Right forelimb (tissue), 1 donor: ENCODE measurements at places on chromosomes 3 and 15.
A peak's percentile ranks its signal among the peaks of the same experiment; 100 is the strongest.

DNA sequence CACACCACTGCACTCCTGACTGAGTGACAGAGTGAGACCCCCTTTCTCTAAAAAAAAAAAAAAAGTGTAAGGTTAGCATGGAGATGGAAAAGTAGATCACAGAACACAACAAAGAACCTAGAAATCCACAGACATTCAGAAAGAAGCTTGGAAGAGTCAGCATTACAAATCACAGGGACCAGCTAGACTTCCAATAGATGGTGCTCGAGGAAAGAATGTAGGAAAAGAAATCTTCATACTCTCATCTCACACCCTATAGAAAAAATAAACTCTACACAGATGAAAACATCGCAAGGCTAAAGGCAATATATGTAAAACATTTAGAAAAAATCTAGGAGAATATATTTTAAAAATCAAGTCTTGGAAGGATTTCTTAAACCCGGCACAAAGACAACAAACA, 94.5 kb upstream of the ABHD17C start:
- no peak for DNase-seq

DNA sequence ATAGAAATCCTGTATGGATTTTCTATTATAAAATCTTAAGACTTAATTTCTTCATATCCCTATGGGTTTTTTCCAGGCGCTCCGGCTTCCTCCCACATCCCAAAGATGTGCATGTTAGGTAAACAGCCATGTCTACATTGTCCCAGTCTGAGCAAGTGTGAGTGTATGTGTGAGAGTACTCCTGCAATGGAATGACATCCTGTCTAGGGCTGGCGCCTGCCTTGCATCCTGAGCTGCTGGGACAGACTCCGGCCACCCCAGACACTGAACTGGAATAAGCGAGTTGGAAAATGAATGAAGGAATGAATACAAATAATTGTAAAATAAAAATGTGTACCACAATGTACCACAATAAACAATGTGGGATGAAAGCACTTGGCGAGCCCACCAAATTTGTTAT, 69.2 kb downstream of the RFTN1 start:
- no peak for DNase-seq

GRCh38 chr3:77254967-77255831, 215.3 kb downstream of the ROBO2 start:
- no peak for DNase-seq

- no peak for DNase-seq
Measured at GRCh38 chr3:27431116-27431515, 53.1 kb downstream of the SLC4A7 start.

DNA sequence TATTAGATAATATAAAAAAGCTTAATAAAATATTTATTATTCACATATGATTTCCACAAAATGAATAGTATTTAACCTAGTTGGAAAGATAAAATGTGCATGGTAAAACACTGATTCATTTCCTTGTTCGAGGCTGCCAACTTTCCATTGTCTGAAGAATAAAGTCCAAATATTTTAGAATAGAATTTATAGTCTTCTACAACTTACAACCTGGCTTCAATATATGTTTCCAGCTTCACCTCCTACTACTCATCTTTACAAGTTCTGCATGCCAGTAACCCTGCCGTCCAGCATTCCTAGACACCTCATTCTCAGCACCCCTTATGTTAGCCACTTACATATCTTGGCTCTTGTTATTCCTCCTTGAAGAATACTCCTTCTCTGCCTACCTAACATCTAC, 244.5 kb downstream of the FGF12 start:
- no peak for DNase-seq

DNA sequence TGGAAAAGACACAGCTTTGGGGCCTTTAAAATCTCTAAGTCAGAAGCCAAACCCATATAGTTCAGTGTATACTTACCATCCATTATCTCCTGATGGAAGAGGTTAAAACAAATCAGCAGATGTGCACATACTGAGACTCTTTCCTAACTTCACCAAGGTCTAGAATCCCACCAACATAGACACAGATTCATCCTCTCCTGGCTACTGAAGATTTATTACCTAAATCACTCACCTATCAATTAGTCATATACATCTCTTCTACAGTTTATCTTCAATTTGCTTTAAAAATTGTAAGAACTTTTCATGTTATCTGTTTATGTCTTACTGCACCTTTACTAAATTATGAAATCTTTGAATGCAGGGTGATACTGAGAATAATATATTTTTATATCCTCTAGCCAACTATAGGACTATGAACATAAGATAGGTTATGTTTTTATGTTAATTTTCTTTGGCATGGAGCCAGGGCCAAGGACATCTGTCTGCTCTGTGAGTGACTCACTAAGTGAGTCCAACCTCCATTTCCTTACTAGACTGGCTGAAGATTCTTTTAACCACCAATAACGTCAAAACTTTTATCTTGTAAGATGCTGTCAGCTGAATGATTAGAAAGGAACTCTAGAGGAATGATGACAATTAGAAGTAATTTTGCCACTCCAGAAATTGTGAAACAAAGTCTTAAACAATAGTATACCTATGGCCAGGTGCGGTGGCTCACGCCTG, 397.6 kb downstream of the FOXP1 start:
- no peak for DNase-seq

- DNase-seq = no peak
Measured at GRCh38 chr3:23129817-23130216, 73.3 kb upstream of the UBE2E2 start.

- peak; percentile 35 for DNase-seq
Measured at GRCh38 chr3:5006755-5007202, 27.5 kb downstream of the BHLHE40 start.

DNA sequence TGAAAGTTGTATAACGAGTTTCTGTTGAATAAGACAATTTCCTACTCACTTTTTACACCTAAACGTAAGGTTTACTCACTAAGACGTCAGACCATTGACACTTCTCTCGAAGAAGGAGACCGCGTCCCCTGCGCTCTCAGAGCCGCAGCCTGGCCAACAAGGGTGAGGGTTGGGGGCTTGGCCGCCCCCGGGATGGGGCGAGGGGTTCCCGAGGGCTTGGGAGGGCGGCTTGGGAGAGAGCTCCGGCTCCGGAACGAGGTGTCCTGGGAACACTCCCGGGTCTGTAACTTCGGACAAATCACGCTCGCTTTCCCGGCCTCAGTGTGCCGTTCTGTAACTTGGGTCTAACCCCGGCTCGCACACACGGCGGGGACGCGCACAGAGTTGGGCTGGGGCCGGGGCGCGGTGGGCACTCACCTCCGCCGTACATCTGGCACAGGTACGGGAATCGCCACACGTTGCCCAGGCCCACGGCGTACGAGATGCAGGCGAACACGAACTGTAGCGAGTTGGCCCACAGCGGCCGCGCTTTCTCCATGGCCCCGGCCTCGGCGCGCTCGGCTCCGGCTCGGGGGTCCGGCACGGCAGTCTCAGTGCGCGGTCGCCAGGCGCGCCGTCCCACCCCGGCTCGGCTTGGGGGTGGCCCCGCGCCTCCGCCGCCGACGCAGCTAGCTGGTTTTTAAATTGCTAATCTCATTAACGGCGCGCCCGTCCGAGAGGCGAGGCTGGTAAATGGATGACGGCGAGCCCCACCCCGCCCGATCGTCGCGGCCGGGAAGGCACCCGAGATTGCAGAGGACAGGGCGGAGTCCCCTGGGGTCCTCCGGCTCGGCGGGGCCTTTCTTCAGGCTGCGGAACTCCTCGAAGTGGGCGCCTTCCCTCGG, at the start of gene SLC6A20:
Gene SLC6A20, minus strand, starts transcription at position 655 of the 884 bp plus-strand sequence. Its CDS starts 117 bp downstream, at position 538.
- no peak for DNase-seq
